ENCODE measurements at places on chromosomes 6 and 20. TPM values are rescaled to one million over a fixed set of nuclear protein-coding genes. Genes with fewer than 3 reads are reported as not detected.

GRCh38 chr6:13009461-13009860, 292.9 kb downstream of the PHACTR1 start:
- peaks cover 24% of the 10 kb centered on the region for H3K4me1 ChIP-seq
- H3K4me3 ChIP-seq, result no peak overlapping the region
- H3K27me3 ChIP-seq, result peaks cover 52% of the 10 kb centered on the region
- no peak for DNase-seq

- peaks cover 36% of the 10 kb centered on the region for H3K36me3 ChIP-seq
- DNase-seq, result no peak
- H3K4me1 ChIP-seq, result peaks cover 49% of the 10 kb centered on the region
These were observed 9.0 kb downstream of the MOXD1 start for GRCh38 chr6:132392270-132392646.

DNA sequence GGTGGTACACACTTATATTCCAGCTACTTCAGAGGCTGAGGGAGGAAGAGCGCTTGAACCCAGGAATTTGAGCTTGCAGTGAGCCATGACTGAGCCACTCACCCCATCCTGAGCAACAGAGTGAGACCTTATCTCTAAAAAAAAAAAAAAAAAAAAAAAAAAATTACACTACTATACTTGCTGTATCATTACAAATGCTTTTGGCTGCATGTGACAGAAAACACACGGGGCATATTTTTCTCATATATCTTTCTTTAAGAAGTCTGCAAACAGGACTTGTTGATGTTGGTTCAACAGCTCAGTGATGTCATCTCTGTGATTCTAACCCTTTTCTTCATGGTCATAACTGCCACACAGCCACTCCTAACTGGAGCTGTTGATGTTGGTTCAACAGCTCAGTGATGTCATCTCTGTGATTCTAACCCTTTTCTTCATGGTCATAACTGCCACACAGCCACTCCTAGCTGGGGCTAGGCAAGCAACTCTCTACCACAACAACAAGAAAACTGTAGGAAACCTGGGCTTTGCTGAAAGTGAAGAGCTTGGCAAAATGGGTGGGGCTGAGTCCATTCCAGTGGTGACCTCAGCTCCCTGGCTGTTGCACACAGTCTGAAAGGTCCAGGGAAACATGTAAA, 19.8 kb downstream of the MTFR2 start:
- peaks cover 6% of the 10 kb centered on the region for H3K4me1 ChIP-seq
- peaks cover 5% of the 10 kb centered on the region for H3K36me3 ChIP-seq
- no peak overlapping the region for H3K27ac ChIP-seq
- H3K27me3 ChIP-seq, result no peaks in the 10 kb centered on the region
- no peak overlapping the region for H3K4me3 ChIP-seq

- H3K27ac ChIP-seq, result no peak overlapping the region
- peaks cover 12% of the 10 kb centered on the region for H3K4me1 ChIP-seq
- H3K27me3 ChIP-seq, result peaks cover 3% of the 10 kb centered on the region
These were observed 4.2 kb upstream of the ZDHHC14 start for GRCh38 chr6:157376706-157377230.

GRCh38 chr20:63071541-63072181, 64.9 kb upstream of the BHLHE23 start:
- H3K27ac ChIP-seq, result no peak overlapping the region
- H3K27me3 ChIP-seq, result peaks cover 68% of the 10 kb centered on the region
- peak overlapping the region; percentile 31 for H3K4me3 ChIP-seq
- peaks cover 8% of the 10 kb centered on the region for H3K4me1 ChIP-seq

The FABP7 gene
- 256 TPM for total RNA-seq

Data from neural crest cell (in vitro differentiated cells).